ENCODE measurements at places on chromosomes 16 and 17.

- no peak for DNase-seq
These were observed 10.5 kb upstream of the CYLD start for GRCh38 chr16:50731130-50731988.

GRCh38 chr17:74361230-74362068, at the start of gene BTBD17:
Gene BTBD17, minus strand, starts transcription at chr17:74361868. Its CDS starts 49 bp downstream, at chr17:74361819.
- DNase-seq, result no peak

- DNase-seq, result no peak
These were observed 26.9 kb downstream of the CD300A start for GRCh38 chr17:74493331-74493833.

DNA sequence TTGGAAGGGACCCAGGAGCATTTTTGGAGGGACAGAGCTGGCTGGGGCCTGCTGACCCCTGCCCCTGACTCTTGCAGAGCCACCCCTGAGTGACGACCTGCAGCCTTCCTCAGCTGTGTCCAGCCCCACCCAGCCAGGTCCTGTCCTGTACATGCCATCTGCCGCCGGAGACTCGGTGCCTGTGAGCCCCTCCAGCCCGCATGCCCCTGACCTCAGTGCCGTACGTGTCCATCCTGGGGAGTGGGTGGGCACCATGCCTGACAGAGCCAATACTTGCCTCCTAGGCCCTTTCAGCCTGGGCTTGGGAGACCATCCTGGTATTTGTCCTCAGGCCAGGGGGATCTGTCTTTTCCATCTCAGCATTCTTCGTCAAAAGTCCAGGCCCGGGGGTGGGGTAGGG, 27.5 kb downstream of the UNC13D start:
- no peak for DNase-seq

DNA sequence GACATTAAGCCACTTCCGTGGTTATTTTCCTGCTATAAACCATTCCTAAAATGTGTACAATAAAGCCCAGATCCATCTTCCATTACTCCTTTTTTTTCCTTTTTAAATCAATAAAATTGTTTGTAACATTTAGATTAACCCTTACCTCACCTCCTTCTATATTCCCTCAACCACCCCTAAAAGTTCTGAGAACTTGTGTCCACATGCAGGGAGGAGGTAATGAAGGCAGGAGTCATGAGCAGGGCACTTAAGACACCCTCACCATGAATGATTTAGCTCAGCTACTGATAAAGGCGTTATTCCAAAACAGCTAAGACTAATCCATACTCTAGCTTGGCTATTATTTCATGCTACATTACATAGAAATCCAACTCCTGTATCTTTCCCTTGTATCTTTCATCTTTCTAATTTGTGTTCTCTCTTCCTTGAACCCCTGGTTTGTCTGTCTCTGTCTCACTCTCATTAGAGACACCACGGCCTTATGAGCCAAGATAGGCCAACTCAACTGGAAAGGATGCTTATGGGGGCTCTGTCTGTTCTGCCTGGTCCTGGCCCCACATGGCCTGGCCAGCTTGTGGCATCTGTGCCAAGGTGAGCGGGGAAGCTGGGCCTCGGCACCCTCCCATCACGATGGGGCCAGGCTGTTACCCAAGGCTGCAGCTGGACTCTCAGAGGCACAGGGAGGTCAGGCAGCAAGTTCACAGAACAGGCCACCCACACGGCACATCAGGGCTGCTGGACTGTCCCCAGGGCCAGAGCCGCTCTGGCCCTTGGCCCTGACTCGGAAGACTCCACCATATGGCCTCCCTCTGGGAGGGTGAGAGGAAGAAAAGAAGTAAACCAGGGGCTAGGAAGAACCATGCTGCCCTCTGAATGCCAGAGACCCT, 294.4 kb downstream of the SOX9 start:
- DNase-seq, result no peak

- DNase-seq, result no peak
These were observed 19.2 kb upstream of the CACNG4 start for GRCh38 chr17:66945147-66945835.

- no peak for DNase-seq
These were observed 52.1 kb downstream of the COPRS start for GRCh38 chr17:31806921-31807320.

- no peak for DNase-seq
These were observed 126.4 kb upstream of the SMURF2 start for GRCh38 chr17:64788286-64789060.

- DNase-seq, result no peak
These were observed 34.9 kb downstream of the NUP93 start for GRCh38 chr16:56764835-56765234.

DNA sequence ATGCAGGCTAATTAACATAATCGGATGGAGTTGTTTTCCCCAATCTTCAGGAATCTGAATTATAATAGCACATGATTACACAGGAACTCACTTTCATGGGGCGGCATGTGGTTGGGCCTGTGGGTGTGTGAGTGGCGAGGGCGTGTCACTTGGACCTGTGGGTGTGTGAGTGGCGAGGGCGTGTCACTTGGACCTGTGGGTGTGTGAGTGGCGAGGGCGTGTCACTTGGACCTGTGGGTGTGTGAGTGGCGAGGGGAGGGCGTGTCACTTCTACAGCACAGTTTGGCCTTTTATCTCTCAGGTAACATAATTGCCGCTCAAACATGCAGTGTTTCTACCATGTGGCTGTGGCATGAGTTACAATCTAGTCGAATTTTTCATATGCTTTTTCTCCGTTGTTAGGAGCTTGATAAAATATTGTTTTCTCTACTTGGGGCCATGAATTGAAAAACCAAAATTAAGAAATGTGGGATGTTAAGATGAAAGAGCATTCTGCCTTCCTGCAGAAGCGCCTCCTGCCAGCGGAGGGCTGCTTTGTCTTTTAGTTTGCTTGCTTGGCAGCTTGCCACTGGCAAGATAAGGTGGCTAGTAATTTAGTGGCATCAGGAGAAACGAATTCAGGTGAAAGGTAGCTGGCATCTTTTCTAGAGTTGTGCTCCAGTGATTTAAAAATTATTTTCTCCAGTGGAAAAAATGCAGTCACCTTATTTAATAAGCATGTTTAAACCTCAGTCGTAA, 36.2 kb downstream of the USP10 start:
- DNase-seq, result no peak

- no peak for DNase-seq
These were observed 717 bp downstream of the CYBA start for GRCh38 chr16:88649924-88650748.

GRCh38 chr16:8023326-8023725, 567.0 kb downstream of the TMEM114 start:
- DNase-seq, result no peak

DNA sequence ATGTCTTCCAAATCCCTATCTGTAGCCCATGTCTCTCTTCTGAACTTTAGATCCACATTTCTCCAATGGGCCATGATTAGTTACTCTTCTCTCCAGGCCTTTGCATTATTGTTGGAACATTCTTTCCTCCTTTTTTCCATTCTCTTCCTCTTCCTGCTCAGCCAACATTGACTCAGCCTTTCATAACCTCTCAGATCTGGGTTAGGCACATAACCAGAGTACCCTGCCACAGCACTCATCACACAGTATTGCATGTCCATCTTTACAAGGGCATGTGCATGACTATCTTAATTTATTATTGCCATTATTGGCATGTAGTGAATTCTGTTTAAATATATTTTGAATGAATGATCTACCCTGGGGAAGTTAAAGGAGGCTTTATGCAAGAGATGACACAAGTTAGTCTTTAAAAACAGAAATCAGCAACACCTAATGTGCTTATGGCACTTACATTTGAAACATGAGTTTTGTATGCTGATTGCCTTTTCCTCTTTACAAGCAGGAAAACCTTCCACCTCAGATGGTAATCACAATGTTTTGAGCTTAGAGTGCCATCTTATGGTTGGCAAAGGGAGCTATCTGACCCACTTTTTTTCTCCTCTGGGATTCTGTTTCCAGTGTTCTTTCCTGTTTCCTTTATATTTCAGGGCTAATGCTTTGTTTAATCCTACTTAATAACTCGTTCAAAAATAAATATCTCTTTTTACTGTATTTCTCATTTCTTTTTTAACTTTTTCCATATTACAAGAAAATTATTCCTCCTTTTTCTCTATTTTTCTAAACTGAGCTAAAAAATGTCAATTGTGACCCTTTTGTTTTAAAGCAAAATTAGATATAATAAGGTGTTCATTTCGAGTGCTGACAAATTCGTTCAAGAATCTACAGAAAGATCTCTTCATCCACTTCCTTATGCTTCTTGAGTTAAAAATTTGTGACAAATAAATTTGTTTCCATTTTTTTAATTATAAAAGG, 151.0 kb upstream of the RBL2 start:
- no peak for DNase-seq

DNA sequence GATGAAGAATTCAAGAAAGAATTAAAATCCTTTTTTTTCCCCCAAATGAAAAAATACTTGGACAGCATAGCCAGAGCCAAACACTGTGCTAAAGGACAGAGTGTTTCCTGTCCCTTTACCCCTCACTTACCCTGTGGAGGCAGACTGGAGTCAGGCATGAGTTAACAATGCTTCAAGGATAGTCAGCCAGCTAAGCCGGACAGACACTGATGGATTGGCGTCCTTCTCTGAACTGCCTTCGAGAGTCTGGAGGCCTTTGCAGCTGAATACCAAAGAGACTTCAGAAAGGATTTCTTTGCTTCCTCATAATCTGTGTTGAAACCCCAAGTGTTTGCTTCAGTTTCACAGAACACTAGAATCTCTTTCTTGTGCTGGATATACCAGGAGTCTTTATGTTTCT, 4.6 kb downstream of the METTL9 start:
- no peak for DNase-seq

- no peak for DNase-seq
These were observed 51.7 kb upstream of the MTSS2 start for GRCh38 chr16:70737377-70738082.

GRCh38 chr17:80946449-80946848, 45.2 kb upstream of the CHMP6 start:
- DNase-seq, result no peak

DNA sequence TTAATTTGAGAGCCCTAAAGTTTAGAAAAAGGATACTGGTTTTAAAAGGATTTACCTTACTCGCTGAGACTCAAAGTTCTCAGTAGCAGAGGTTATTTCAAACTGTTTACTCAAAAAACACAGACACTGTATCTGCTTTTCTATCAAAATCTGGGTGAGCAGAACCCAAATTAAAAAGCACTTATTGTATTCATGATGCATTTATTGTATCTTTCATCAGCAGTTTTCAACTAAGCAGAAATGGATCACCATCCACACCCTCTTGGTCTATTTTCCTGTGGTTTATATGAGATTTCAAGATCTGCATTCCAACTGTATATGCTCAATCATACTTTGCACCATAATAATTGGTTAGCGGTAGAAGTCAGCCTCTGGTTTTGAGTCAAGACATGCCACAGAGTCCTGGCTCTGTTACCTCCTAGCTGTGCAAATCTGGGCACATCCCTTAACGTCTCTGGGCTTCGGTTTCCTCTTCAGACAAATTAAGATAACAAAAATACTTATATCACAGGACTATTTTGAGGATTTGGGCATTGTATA, 109.5 kb downstream of the ASIC2 start:
- no peak for DNase-seq

DNA sequence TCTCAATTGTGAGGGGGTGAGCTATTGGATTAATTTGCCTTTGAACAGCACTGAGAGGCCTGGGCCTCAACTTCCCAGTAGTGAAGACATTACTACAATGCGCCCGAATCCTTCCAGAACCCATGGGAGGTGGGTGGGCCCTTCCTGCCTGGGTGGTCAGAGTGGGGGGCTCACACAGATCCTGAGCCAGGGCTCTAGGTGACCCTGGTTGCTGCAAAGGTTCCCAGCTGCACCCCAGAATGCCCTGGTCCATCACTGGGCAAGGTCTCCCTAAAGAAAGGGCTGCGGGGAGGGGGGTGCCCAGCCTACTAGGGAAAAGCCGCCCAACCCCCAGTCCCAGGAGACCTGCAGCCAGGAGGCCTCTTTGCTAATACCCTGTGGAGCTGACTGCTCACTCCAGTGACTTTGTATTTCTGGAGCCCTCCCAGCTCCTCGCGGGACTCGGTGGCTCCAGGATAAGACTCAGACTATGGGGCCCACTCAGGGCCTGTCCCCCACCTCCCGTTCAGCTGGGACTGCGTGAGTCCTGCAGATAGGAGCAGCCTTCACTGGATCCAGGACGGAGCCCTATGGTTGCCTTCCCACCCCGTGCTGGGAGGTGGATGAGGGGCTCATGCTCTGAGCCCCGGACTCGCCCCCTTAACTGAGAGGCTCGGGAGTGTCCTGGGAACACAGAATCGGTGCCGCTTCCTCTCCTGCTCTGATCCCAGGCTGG, 40.2 kb downstream of the SLC7A5 start:
- no peak for DNase-seq

DNA sequence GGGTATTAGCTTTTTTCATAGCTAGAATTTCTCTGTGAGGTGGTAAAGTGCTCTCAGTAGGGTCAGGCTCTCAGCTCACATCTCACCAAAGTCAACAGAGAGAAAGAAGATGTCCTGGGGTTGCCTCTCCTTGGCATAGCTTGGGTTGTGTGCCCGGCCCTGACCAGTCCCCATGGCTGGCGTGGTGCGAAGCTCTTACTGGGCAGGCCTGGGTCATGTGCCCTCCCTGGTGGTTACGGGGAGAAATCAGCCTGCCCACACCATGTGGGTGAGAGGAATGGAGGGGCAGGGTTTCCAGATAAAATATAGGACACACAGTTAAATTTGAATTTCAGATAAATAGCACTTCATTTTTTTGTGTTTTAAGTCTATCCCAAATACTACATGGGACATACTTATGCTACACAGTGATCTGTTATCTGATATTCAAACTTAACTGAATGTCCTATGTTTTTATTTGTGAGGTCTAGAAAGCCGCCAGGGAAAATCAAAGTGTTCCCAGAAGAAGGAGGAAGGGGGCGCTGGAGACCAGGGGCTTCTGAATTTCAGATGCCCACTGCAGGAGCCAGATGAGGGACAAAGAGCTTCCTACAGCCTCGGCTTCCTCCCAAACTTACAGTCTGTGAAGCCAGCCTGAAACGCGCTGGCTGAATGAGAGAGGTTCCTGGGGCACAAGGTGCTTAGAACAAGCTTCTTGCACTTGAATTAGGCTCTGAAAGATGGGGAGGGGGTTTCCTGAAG, 45.4 kb downstream of the NKD1 start:
- no peak for DNase-seq

DNA sequence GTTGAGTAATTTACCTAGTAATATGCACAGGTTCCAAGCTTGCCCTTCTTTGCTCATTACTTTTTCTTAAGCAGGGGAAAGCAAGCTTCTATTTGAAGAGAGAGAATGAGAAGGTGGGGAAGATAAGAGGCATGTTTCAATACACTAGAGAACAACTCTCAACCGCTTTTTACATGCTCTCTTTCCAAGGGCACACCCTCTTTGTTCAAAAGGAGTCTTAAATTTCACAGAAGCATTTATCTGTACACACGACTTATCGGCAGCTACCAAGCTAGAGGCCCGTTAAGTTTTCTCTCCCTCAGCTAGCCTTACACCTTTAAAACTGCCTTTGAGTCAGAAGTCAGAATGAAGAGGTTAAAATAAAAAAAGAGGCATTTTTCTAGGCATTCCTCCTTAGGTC, 79.6 kb downstream of the STH start:
- DNase-seq, result no peak

- no peak for DNase-seq
These were observed 443.9 kb downstream of the TMEM114 start for GRCh38 chr16:8146256-8147012.

Data from SIG-M5 (cell line).